ENCODE measurements at places on chromosomes 3 and 15. TPM values are rescaled to one million over a fixed set of nuclear protein-coding genes. Genes with fewer than 3 reads are reported as not detected.

DNA sequence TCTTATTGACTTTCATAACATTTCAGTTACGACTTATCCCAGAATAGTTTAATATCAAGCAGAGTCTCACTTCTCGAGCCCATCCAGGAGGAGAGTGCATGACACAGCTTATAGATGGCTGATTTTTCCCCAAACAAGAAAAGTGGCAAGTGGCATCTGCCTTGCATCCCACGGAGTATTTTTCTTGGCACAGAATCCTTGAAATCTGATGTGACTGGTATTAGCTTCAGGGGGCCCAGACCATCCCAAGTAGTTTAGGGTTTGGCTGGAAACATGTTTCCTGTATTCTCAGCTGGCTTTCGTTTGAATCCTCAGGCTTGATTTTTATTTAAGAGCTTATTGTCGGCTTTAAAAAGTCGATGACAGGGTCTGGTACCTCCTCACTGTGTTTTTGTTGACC, 20.7 kb upstream of the FBXL22 start:
- DNase-seq, result no peak

DNA sequence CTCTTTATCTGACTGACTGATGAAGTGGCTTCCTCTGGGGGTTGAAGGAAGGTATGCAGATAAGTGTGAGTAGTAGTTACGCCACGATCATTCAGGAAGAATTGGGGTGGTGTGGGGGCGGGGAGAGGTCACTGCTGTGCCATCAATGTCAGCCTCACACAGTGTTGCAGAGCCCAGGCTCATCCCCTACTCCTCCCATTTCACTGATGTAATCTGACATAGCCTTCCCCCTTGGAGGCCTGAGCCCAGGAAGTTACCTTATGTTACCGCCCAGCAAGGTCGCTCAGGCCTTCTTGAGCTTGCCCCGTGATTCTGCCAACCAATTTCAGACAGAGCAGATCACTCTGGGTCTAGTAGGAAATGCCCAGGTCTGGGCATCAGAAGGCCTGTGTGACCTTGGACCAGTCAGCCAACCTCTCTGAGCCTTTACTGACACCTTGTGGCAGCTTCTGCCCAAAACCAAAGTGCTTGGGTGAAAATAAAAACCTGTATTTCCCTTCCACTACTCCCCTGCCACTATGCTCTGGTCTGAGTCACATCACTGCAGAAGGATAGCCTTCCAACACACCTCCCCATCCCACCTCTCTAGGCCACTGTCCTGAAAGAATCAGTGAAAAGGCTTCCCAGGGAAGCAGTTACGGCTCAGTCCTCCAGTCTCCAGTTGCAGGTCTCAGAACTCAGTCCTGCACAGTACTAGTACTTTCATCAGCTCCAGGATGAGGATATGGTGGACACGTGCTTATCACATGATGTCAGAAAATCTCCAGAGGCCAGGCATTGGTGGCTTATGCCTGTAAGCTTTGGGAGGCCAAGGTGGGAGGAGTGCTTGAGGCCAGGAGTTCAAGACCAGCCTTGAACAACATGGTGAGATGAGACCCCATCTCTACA, 28.1 kb upstream of the INSYN1 start:
- DNase-seq, result peak; percentile 57

The ATP13A4 gene
- not detected for total RNA-seq

DNA sequence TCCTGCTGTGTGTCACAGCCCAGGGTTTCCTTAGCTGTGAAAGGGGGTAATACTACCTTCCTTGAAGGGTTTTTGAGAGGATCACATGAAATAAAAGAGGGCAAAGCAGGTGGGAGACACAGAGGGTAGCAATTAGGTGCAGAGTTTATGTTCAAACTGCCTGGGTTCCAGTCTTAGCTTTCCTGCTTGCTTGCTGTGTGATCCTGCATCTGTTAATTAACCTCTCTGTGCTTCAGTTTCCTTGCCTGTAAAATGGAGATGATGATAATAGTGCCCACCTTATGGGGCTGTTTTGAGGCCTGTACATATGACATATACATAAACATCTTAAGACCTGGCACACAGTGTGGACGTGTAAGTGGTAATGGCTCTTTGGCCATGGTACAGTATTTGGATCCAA, 35.0 kb downstream of the SPSB4 start:
- DNase-seq, result no peak

The PARL gene
- total RNA-seq, result 64.7 TPM

- no peak for DNase-seq
Measured at GRCh38 chr3:154111365-154111935, 9.7 kb upstream of the ARHGEF26 start.

Data from HFFc6 (cell line).